ENCODE measurements at places on chromosomes 3 and 15.
A peak's percentile ranks its signal among the peaks of the same experiment; 100 is the strongest.

DNA sequence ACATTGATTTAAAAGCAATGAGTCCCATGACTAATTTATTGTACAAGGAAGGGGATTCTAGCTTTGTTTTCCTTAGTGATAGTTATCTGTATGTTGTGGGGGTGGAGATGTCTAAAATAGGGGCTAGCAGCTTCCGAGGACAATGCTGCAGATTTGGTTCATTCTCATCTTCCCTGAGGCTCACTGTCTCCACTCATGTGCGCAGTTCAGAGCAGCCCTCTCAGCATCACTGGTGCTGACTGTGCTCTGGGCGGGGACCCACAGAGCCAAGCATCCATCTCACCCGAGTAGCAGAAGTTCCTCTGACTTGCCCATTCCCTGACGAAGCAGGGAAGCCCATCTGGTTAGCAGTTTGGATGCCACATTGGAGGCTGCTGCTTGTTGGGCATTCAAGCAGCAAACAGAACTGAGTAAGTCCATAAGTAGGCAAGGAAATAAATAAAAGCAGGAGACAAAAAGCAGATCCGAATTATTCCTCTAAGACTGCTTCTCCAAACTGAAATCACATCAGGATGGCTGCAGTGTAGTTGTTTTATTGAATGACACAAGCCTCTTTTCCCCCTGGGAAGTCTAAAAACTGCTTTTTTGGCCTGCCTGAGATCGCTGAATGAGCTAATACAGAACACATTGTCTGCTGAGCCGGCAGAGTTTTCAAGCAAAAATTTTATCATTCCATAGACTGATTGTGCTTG lies 27.5 kb downstream of the RARB start:
- H3K4me3 ChIP-seq, result no peak overlapping the region
- no peaks in the 10 kb centered on the region for H3K36me3 ChIP-seq
- no peak overlapping the region for H3K27ac ChIP-seq
- DNase-seq, result no peak
- H3K4me1 ChIP-seq, result no peaks in the 10 kb centered on the region

GRCh38 chr3:127208483-127209100 lies 15.7 kb downstream of the PRR23E start:
- peaks cover 17% of the 10 kb centered on the region for H3K27me3 ChIP-seq
- H3K27ac ChIP-seq, result no peak overlapping the region
- no peaks in the 10 kb centered on the region for H3K36me3 ChIP-seq
- no peak overlapping the region for H3K4me3 ChIP-seq
- H3K4me1 ChIP-seq, result no peaks in the 10 kb centered on the region
- no peak for DNase-seq

DNA sequence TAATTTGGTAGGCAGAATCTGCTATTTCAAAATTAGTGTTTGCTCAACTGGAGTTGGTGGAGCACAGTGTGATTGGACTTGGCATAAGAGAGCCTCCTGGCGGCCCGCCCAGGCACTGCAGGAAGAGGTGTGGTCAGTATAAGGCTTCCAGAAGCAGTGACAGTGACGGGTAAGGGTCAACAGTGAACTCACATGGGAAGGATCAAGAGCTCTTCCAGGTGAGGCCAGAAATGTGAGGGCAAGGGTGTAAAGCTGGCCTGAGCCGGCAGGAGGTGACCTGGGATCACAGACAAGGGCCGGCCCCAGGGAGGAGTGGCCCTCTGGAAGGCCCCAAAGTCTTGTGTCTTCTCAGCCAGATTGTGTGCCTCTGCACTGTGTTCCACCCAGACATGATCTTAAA lies 93.2 kb upstream of the RNF7 start:
- H3K4me3 ChIP-seq, result no peak overlapping the region
- no peak overlapping the region for H3K27ac ChIP-seq
- H3K36me3 ChIP-seq, result no peaks in the 10 kb centered on the region
- no peaks in the 10 kb centered on the region for H3K27me3 ChIP-seq

DNA sequence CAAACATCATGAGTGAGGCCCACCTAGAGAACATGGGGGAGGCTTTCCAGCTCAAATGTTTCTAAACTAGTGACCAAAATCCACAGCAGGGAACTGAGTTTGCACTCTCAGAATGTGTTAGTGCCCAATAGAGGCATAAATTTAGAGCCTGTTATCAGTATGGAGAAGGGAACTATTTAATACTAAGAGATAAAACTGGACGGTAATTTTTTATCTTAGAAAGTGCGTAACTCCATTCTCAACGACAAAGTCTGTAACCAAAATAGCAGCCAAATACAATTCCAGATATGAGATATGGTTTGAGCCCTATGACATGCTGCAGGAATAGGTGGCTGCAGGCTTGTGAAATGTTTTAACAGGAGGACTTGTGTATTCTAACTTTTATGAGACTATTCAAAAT lies 3.5 kb downstream of the B3GALNT1 start:
- H3K4me3 ChIP-seq, result no peak overlapping the region
- no peaks in the 10 kb centered on the region for H3K27me3 ChIP-seq
- H3K36me3 ChIP-seq, result no peaks in the 10 kb centered on the region
- H3K27ac ChIP-seq, result no peak overlapping the region
- H3K4me1 ChIP-seq, result no peaks in the 10 kb centered on the region
- DNase-seq, result no peak

DNA sequence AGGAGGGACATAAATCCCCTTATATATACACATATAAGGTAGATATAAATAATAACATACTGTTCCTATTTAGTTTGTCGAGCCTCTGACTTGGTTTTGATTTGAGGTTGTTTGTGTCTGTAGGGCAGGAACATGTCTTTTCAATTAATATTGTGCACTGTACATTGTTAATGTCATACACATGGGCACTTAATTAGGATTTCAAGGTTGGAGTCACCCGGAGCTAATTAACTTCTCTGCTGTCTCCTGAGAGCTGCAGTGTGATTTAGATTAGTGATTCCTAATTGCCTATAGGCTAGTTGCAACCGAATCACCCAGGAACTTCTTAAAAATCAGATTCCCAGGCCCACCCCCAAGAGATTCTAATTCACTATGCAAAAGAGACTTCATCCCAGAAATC lies 50.4 kb upstream of the FILIP1L start:
- H3K4me3 ChIP-seq, result no peak overlapping the region
- no peak for DNase-seq
- peaks cover 42% of the 10 kb centered on the region for H3K4me1 ChIP-seq
- H3K27ac ChIP-seq, result peak overlapping the region; percentile 26
- H3K36me3 ChIP-seq, result no peaks in the 10 kb centered on the region

DNA sequence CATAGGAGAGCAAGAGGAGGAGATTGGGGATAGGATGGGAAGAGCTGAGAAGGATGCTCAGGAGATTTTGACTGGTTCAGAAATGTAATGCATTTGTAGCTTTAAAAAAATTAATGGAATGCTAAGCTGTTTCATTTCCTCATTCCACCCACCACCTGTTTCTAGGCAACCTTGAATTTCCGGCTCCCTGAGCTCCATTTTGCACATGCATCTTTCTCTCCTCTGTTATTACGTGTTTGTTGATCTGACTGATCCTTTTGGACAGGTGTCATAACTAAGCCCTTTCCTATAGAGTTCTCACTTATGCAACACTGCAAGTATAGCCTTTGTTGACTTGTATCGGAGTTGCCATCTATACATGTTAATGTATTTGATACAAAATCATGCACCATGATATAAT lies 4.3 kb downstream of the TMPRSS7 start:
- H3K27me3 ChIP-seq, result no peaks in the 10 kb centered on the region
- no peak overlapping the region for H3K4me3 ChIP-seq
- no peak overlapping the region for H3K27ac ChIP-seq
- no peaks in the 10 kb centered on the region for H3K36me3 ChIP-seq

- no peaks in the 10 kb centered on the region for H3K27me3 ChIP-seq
- no peaks in the 10 kb centered on the region for H3K4me1 ChIP-seq
- H3K27ac ChIP-seq, result no peak overlapping the region
- peak; percentile 60 for DNase-seq
- no peak overlapping the region for H3K4me3 ChIP-seq
Measured at GRCh38 chr15:50116477-50116876, 2.6 kb downstream of the ATP8B4 start.

DNA sequence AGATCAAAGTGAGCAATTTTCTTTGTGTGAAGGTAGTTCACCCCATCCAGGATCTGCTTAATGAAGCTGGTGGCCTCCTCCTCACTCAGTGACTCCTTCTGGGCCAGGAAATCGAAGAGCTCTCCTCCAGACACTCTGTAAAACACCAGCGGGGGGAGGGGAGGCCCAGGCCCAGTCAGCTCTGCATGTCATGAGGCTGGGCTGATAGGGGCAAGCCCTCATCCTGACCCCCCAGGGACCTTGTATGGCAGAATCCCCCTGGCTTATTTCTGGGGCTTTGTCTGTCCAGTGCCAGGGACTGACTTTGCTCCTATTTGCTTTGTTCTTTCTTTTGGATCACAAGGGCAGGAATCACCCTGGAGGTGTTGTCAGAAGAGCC lies 74.9 kb downstream of the DAPK2 start:
- H3K4me3 ChIP-seq, result no peak overlapping the region
- DNase-seq, result no peak
- H3K27ac ChIP-seq, result no peak overlapping the region
- no peaks in the 10 kb centered on the region for H3K4me1 ChIP-seq
- H3K36me3 ChIP-seq, result no peaks in the 10 kb centered on the region

DNA sequence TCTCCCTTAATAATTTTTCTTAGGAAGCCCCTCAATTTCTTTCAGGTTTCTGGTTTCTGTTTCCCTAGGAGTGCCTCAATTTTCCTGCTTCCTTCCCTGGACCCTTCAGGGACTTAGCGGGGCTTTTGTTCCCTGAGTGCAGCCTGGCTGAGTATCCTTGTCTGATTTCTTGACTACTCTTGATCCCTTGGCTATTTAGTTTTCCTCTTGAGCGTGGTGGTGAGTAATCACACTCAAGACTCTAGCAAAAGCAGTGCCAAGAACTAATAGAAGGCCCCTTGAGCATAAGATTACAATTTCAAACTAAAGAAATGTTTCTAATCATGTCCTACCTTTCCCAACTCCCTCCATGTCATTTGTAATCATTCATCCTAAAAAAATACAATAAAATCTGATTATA lies 94.3 kb upstream of the C3orf80 start:
- H3K36me3 ChIP-seq, result no peaks in the 10 kb centered on the region
- no peak overlapping the region for H3K27ac ChIP-seq
- DNase-seq, result no peak
- no peaks in the 10 kb centered on the region for H3K4me1 ChIP-seq
- no peak overlapping the region for H3K4me3 ChIP-seq

- H3K4me1 ChIP-seq, result no peaks in the 10 kb centered on the region
- no peak overlapping the region for H3K4me3 ChIP-seq
- H3K36me3 ChIP-seq, result no peaks in the 10 kb centered on the region
- H3K27me3 ChIP-seq, result no peaks in the 10 kb centered on the region
- H3K27ac ChIP-seq, result no peak overlapping the region
- DNase-seq, result no peak
Measured at GRCh38 chr3:102896851-102897621, 462.2 kb downstream of the ZPLD1 start.

- no peak for DNase-seq
- no peaks in the 10 kb centered on the region for H3K36me3 ChIP-seq
- H3K27me3 ChIP-seq, result no peaks in the 10 kb centered on the region
- no peaks in the 10 kb centered on the region for H3K4me1 ChIP-seq
- no peak overlapping the region for H3K27ac ChIP-seq
Measured at GRCh38 chr3:53994986-53995603, 103.4 kb upstream of the SELENOK start.

- no peak overlapping the region for H3K27ac ChIP-seq
- no peak overlapping the region for H3K4me3 ChIP-seq
- no peaks in the 10 kb centered on the region for H3K27me3 ChIP-seq
Measured at GRCh38 chr15:46280762-46281542, 646.1 kb downstream of the SQOR start.

- no peak overlapping the region for H3K27ac ChIP-seq
- no peak overlapping the region for H3K4me3 ChIP-seq
- H3K36me3 ChIP-seq, result no peaks in the 10 kb centered on the region
- H3K4me1 ChIP-seq, result peaks cover 3% of the 10 kb centered on the region
- no peaks in the 10 kb centered on the region for H3K27me3 ChIP-seq
Measured at GRCh38 chr15:76871930-76872329, 33.2 kb downstream of the SCAPER start.

- peak overlapping the region; percentile 65 for H3K4me3 ChIP-seq
- no peaks in the 10 kb centered on the region for H3K36me3 ChIP-seq
- H3K27me3 ChIP-seq, result no peaks in the 10 kb centered on the region
- H3K27ac ChIP-seq, result peak overlapping the region; percentile 93
Measured at GRCh38 chr15:26082221-26083109, 219.3 kb upstream of the ATP10A start.

- DNase-seq, result no peak
- H3K4me1 ChIP-seq, result no peaks in the 10 kb centered on the region
Measured at GRCh38 chr15:31732726-31733125, 297.6 kb upstream of the CHRNA7 start.

- H3K36me3 ChIP-seq, result no peaks in the 10 kb centered on the region
- no peak overlapping the region for H3K27ac ChIP-seq
- no peak overlapping the region for H3K4me3 ChIP-seq
- no peak for DNase-seq
Measured at GRCh38 chr3:73385568-73385967, 239.2 kb downstream of the PDZRN3 start.

DNA sequence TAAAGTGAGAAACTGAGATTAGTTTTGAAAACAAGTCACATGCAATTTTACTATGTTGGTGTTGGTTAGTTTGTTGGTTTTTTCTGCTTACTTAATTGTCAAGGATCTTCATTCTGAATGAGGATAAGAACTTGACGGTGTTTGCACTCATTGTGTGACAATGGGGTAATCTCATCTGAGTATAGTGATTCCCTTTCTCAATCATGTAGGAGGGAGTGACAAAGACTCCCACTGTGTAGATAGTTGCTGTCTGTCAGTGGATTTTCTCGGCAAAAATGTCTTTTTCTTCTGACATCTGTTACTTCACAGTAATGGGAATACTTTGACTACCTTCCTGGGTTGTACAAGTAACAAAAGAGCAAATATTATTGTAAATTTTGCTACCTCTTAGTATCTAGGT lies 23.5 kb downstream of the KCNH8 start:
- no peaks in the 10 kb centered on the region for H3K4me1 ChIP-seq
- no peaks in the 10 kb centered on the region for H3K27me3 ChIP-seq
- no peak overlapping the region for H3K4me3 ChIP-seq
- DNase-seq, result no peak

DNA sequence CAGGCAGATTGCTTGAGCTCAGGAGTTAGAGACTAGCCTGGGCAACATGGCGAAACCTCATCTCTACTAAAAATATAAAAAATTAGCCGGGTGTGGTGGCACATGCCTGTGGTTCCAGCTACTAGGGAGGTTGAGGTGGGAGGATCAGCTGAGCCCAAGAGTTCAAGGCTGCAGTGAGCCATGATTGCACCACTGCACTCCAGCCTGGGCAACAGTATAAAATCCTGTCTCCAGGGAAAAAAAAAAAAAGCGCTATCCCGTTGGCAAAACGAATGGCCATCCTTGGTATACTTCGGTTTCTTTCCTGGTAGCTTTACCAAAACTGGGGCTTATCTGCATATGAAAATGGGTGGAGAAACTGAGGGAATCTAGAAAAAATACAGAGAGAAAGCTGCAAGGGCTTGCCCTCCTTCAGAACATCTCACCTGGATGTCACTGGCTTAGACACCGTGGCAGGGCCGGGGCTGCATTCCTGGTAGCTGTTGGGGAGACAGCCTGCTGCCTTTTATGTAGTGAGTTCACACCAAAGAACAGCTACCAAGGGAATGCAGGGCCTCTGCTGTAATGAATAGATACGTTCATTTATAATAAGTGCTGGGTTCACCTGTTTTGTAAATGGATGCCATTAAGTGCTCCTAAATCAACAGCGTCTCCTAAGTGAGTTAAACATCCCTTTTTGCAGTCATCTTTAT lies 96.0 kb downstream of the IQSEC1 start:
- no peaks in the 10 kb centered on the region for H3K27me3 ChIP-seq
- H3K4me3 ChIP-seq, result no peak overlapping the region
- no peak for DNase-seq
- H3K27ac ChIP-seq, result no peak overlapping the region
- peaks cover 27% of the 10 kb centered on the region for H3K4me1 ChIP-seq

Data from adrenal gland (tissue), 19 donors.